Jurkat, Clone E6-1 (cell line): ENCODE measurements at places on chromosomes 7 and 10.

DNA sequence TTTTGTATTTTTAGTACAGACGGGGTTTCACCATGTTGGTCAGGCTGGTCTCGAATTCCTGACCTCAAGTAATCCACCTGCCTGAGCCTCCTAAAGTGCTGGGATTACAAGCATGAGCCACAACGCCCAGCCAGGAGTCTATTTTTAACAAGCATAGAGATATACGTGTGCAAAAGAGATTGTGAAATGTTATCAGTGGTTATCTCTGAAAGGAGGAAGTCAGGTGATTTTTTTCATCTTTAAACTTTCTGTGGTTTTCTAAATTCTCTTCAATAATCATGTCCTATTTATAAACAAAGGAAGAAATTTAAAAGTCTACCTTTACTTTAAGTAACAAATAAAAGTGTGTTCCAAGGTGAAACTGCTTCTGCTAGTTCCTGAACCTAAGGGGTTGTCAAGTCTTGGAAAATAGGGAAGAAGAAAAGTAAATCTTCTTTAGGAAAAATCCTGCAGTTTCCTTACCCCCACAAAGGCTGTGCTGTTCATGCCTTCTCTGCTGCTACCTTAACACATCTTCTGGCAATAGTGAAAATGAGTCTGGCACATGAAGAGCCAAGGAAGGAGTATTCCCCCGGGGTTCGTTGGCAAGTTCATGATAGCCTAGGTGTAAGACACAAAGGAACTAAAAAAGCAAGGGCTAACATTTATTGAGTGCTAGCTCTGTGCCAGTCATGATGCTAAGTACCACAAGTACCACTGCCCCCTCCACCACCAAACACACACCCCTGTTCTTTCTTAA is 51.1 kb downstream of the CYP26A1 start:
- peak; percentile 42 for DNase-seq

DNA sequence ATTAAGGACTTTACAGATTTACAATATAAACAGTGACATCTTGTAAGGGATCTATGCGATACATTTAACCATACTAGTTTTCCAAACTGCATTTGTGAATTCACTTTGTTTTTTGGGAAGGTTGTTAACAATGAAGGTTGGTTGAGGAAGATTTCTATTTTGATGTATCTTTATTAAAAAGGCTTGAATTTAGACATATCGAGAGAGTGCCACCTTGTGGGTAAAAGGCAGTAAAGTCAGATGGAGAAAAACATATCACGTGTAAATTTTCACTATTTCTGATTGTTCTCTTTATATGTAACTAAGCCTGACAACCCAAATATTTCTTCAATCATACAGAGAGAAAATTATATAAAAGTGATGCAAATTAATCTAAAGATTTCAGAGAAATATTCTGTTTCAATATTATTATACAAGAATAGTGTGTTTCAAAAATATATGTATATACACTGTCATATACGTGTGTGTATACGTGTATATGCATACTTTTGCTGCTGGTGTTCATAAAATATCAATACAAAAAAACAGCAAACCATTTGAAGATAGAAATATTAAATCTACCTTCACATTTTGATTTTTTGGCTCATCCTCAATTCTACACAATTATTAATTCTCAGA is 988.6 kb downstream of the SORCS1 start:
- peak; percentile 5 for DNase-seq

- no peak for DNase-seq
These were observed 44.6 kb downstream of the BMS1 start for GRCh38 chr10:42827201-42827600.

DNA sequence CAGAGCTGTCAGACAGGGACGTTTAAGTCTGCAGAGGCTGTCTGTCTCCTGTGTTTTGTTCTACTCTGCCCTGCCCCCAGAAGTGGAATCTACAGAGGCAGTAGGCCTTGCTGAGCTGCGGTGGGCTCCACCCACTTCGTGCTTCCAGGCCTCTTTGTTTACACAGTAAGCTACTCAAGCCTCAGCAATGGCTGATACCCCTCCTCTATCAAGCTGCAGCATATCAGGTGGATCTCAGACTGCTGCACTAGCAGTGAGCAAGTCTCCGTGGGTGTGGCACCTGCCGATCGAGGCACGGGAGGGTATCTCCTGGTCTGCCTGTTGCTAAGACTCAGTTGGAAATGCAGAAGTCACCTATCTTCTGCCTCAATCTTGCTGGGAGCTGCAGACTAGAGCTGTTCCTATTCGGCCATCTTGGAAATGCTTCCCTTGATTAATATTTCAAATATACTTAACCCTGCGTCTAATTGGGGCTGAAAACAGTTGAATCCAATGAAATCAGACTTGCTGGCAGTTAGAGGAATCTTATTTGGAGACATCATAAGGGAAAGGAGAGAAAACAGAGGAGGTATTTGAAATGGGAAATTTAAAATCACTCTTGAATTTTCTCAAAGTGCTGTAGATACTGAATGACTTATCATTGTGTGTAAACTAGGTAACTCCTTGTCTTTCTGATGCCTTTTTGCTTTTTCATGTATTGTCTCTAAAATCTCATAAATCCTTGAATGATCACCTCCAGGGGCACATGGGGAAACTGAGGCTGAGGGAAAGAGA is 13.8 kb upstream of the CYP3A5 start:
- DNase-seq = no peak
